Panc1 (cell line): ENCODE measurements at places on chromosomes 6 and 20. TPM values are rescaled to one million over a fixed set of nuclear protein-coding genes. Genes with fewer than 3 reads are reported as not detected.

Gene KIAA0408
- total RNA-seq: 0.90 TPM

Gene BMP2
- 0.23 TPM for total RNA-seq

Gene ECT2L
- not detected for total RNA-seq

Gene DNMT3B
- 3.5 TPM for total RNA-seq

Gene ARMC2
- 9.3 TPM for total RNA-seq

Gene SMOC2
- total RNA-seq: 0.13 TPM

Gene CNR1
- total RNA-seq: 0.13 TPM

Gene DTNBP1
- 29.3 TPM for total RNA-seq

Gene IRF4
- total RNA-seq: 0.72 TPM

Gene JPH2
- total RNA-seq: 0.49 TPM

Gene MAP7
- total RNA-seq: 1.8 TPM

Gene MUC21
- not detected for total RNA-seq

Gene SOX18
- 18.7 TPM for total RNA-seq

Gene CARMIL1
- 4.0 TPM for total RNA-seq

Gene MRPS18B
- total RNA-seq: 69.1 TPM

Gene FOXF2
- 12.7 TPM for total RNA-seq
